ENCODE measurements at places on chromosomes 12 and 14. TPM values are rescaled to one million over a fixed set of nuclear protein-coding genes. Genes with fewer than 3 reads are reported as not detected.

DNA sequence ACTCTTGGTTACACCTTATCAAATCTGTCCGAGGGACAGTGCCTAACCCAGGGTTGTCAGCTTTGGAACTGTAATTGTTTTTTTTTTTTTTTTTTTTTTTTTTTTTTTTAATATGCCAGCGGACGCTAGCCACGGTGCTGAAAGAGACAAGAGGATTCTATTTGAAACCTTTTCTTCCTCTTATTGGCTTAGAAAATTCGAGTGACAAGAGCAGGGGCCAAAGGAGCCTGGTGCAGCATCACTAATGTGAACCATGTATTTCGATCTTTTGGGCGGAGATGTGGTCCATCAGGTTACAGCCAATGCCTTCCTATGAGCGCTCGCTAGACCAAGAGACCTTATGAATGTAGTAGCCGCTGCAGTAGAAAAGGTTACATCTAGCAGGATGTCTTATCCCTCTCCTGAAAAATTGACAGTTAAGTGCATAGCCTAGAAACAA is 922 bp downstream of the PTPRR start:
- no peak overlapping the region for H3K4me3 ChIP-seq
- H3K27ac ChIP-seq: no peak overlapping the region
- no peaks in the 10 kb centered on the region for H3K36me3 ChIP-seq
- no peak for DNase-seq

ST8SIA1 gene
- total RNA-seq: 2.6 TPM

- DNase-seq: no peak
- no peaks in the 10 kb centered on the region for H3K27me3 ChIP-seq
- no peak overlapping the region for H3K27ac ChIP-seq
- H3K4me3 ChIP-seq: no peak overlapping the region
Measured at GRCh38 chr14:98244162-98244948, 1027.6 kb downstream of the BCL11B start.

RAPGEF3 gene
- total RNA-seq: 1.6 TPM

IL23A gene
- total RNA-seq: 11.7 TPM
